AG04449 (cell line): ENCODE measurements at places on chromosomes 3 and 15.

DNA sequence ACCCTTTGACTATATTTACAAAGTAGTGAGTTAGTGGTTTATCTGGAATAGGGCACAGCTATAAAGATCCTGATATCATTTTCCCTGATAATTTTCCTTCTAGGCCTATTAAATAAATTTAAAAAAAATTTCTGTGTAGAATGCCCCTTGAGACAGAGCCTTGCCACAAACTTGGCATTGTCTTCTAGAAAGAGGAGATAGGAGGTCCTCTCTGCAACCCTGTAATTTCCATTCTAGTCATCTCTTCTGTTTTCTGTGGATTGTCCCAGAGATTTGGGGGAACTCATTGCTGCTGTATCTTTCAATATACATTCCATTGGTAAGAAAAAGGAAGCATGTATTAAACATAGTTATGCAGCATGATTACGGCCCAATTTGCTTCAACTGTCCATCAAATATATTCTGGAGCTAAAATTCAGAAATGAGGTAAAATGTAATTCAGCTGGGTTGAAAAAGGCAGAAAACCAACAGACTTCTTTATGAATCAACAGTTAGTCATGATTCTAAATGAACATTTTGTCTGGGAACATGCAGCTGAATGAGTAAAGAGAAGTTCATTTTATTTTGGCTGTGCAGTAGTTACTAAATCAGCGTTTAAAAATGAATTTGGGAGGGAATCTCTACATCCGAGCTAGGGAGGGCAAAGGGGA, 401.1 kb downstream of the NAALADL2 start:
- DNase-seq = no peak

- no peak for DNase-seq
Measured at GRCh38 chr3:178384321-178385230, 151.7 kb upstream of the KCNMB2 start.

DNA sequence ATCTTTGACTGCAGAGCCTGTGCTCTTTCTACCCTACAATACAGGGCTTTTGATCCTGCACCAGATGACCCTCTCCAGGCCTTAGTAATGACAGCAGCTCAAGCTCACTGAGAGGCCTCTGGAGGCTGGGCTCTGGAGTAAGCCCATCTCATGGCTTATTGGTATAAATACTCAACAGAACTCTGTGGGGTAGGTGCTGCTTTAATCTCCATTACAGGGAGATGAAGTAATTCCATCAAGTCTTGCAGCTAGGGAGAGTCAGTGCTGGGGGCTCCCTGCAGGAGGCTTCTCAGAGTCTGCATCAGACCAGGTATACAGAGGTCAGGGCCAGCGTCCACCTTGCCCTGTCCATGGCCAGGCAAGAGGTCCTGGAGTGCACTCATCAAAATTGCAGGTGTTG, 89.2 kb upstream of the SLC6A11 start:
- DNase-seq = no peak

GRCh38 chr3:167166594-167167253, 213.4 kb downstream of the ZBBX start:
- DNase-seq = no peak

DNA sequence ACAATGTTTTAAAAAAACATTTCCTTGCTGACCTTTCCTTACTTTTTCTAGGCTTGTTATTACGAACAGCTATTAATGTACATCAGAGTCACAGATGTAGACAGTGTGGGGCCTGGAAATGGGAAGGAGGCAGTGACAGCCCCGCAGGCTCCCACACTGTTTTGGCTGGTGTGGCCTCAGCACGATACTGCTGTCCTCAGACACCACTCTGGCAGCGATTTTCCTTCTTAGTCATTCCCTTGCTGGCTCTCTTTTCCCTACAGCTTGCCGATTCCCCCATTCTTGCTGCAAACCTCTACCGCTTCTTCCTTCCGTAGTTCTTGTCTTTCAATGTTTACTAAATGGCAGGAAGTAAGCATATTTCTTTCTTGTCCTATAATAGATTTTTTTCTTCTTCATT, 113.1 kb downstream of the ABI3BP start:
- no peak for DNase-seq

DNA sequence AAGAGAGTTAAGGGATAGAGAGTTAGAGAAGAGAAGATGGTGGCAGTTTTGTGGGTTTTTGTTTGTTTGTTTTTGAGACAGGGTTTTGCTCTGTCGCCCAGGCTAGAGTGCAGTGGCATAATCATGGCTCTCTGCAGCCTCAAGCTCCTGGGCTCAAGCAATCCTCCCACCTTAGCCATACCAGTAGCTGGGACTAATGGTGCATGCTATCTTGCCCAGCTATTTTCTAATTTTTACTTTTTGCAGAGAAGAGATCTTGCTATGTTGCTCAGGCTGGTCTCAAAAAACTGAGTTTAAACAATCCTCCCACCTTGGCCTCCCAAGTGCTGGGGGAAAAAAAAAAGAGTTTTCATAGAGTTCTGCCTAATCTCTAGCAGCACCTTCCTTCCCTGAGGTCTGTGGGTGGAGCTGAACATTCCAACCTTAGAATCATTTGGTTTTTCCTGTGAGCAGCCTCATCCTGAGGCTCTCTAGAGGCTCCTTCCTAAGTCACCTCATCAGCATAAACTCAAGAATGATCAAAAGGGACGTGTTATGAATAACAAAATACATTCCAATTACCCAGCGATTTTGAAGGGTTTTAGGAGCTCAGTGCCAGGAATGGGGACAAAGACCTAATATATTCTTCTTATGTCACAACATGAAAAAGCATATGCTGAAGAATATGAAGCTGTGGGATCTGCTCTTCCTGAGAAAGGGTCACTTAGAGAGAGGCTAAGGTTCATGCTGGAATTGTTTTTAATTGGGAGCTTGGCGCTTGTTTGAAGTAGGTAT, 180.6 kb downstream of the LSAMP start:
- no peak for DNase-seq

GRCh38 chr3:51353131-51353530, 32.0 kb upstream of the MANF start:
- no peak for DNase-seq

- no peak for DNase-seq
Measured at GRCh38 chr15:71272932-71273331, 157.7 kb downstream of the THSD4 start.
